Right lobe of liver (tissue), 6 donors: ENCODE measurements at places on chromosomes 12 and 14. TPM values are rescaled to one million over a fixed set of nuclear protein-coding genes. Genes with fewer than 3 reads are reported as not detected.

GRCh38 chr12:116346741-116347140, 69.2 kb upstream of the MED13L start:
- no peak overlapping the region for H3K27ac ChIP-seq
- H3K36me3 ChIP-seq: no peaks in the 10 kb centered on the region
- no peak for DNase-seq
- H3K27me3 ChIP-seq: no peaks in the 10 kb centered on the region
- no peaks in the 10 kb centered on the region for H3K4me1 ChIP-seq

GRCh38 chr14:72616294-72616693, 277.6 kb downstream of the DPF3 start:
- no peaks in the 10 kb centered on the region for H3K27me3 ChIP-seq
- DNase-seq: no peak

DNA sequence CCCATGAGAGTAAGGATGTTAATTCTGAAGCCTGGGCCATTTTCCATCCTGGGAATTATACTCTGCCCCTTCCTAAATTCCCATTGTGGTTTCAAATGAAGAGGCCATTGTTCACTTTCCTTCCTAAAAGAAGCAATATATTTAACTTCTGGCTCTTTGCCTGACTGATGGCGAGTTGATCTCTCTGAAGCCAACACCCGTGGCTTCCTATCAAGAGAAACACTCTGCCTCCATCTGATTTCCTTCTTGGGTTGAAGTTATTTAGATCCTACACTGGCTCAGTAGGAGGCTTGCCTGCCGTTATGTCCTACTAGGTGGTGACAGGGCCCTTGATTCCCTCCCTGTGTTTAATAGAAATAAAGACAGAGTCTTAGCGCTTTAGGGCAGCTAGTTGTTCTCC, 97.4 kb downstream of the PRKCH start:
- no peaks in the 10 kb centered on the region for H3K27me3 ChIP-seq
- no peak overlapping the region for H3K27ac ChIP-seq
- no peak for DNase-seq

DNA sequence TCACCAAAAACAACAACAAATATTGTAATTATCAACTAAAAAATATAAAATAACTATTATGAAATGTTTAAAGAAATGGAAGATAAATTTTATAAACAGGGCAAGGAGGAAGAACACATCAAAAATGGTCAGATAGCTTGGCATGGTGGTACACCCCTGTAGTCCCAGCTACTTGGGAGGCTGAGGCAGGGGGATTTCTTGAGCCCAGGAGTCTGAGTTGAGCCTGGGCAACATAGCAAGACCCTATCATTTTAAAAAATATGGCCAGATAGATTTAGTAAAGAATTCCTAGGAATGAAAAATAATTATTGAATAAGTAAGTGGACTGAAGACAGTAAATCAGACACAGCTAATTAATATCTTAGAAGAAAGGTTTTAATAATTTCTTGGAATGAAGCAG, 32.6 kb downstream of the ITPR2 start:
- no peak for DNase-seq
- no peak overlapping the region for H3K4me3 ChIP-seq
- peaks cover 19% of the 10 kb centered on the region for H3K4me1 ChIP-seq
- no peak overlapping the region for H3K27ac ChIP-seq
- H3K27me3 ChIP-seq: no peaks in the 10 kb centered on the region
- H3K36me3 ChIP-seq: no peaks in the 10 kb centered on the region

DNA sequence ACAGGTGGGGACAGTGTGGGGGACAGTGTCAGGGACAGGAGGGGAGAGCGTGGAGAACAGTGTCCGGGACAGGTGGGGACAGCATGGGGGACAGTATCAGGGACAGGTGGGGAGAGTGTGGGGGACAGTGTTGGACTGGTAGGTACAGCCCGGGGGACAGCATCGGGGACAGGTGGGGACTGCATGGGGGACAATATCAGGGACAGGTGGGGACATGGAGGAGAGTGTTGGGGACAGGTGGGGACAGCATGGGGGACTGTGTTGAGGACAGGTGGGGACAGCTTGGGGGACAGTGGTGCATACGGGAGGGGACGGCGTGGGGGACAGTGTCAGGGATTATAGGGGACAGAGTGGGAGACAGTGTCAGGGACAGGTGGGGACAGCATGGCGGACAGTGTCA, 212.3 kb downstream of the TMEM121 start:
- H3K4me3 ChIP-seq: no peak overlapping the region
- DNase-seq: no peak
- no peaks in the 10 kb centered on the region for H3K4me1 ChIP-seq
- H3K27ac ChIP-seq: no peak overlapping the region

- H3K4me1 ChIP-seq: no peaks in the 10 kb centered on the region
- no peaks in the 10 kb centered on the region for H3K36me3 ChIP-seq
- H3K4me3 ChIP-seq: no peak overlapping the region
- DNase-seq: no peak
- no peaks in the 10 kb centered on the region for H3K27me3 ChIP-seq
Observed at GRCh38 chr12:29649722-29650121, 134.0 kb downstream of the TMTC1 start.

- DNase-seq: no peak
- no peaks in the 10 kb centered on the region for H3K27me3 ChIP-seq
- no peaks in the 10 kb centered on the region for H3K36me3 ChIP-seq
- H3K4me3 ChIP-seq: no peak overlapping the region
Observed at GRCh38 chr12:98469109-98469508, 46.3 kb upstream of the TMPO start.

DNA sequence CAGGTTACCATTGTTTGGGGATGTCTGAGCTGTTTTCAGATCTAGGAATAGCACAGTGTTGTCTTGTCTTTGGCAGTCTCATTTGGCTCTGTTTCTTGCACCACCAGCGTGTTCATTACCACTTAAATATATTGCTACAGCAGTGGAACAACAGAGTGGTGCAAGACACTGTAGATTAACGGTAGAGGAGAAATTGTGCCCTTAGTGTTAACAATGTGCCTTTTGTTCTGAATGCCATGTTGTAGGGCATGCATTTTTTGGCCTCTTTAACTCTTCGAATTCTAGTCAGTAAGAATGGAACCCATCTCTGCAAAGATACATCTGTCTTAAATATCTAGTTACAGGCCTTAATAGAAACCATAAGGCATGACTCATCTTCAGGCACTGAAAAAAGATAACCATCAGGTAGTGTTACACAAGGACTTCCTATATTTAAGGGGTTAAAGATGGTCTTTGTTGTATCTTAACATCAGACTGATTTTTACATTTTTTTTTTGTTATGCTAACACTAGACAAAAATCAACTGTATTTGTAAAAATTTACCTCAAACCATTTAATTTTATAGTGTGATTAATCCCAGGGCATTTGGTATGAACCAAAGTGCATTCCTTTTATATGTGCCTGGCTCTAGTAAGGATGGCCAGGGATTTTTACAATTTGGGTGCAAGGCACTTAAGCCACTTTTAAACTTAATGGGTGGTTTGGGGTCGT, 12.9 kb downstream of the DYRK2 start:
- H3K36me3 ChIP-seq: no peaks in the 10 kb centered on the region
- no peaks in the 10 kb centered on the region for H3K4me1 ChIP-seq
- no peaks in the 10 kb centered on the region for H3K27me3 ChIP-seq

DNA sequence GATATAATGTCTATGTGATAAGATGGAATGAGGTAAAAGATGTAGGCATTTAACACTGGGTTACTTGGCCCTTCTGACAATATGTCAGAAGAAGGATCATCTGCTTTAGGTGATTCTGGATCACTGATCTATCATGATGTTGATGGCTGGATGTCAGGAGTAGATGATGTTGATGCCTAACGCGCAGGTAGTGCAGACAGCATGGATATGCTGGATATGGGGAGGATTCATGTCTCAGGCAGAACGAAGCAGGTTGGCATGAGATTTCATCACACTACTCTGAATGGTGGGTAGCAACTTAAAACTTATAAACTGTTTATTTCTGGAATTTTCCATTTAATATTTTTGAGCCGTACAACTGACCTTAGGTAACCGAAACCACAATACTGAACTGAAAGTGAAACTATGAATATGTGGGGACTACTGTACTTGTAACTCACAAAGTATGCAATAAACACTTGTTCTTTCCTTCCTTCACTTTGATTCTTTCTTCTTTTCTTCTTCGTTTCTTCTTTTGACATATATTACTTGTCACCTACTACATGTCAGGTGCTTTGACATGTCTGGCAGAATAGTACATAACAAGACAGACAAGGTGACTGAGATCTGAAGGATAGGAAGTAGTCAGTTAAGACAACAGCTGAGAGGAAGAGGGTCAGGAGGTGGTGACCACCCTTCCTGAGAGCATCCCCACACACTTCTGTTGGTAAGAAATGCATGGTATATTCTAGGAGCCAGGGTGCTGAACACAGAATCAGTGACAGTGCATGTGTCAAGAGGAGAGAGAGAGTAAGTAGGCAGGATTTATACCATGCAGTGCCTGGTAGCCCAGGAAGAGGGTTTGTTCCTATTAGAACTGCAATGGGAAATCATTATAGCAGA, 238.8 kb downstream of the PPFIA2 start:
- H3K27me3 ChIP-seq: no peaks in the 10 kb centered on the region
- H3K4me3 ChIP-seq: no peak overlapping the region
- no peaks in the 10 kb centered on the region for H3K4me1 ChIP-seq

- H3K27me3 ChIP-seq: no peaks in the 10 kb centered on the region
- no peak overlapping the region for H3K4me3 ChIP-seq
- DNase-seq: no peak
- no peaks in the 10 kb centered on the region for H3K36me3 ChIP-seq
Observed at GRCh38 chr12:106128585-106129328, 10.0 kb downstream of the NUAK1 start.

DNA sequence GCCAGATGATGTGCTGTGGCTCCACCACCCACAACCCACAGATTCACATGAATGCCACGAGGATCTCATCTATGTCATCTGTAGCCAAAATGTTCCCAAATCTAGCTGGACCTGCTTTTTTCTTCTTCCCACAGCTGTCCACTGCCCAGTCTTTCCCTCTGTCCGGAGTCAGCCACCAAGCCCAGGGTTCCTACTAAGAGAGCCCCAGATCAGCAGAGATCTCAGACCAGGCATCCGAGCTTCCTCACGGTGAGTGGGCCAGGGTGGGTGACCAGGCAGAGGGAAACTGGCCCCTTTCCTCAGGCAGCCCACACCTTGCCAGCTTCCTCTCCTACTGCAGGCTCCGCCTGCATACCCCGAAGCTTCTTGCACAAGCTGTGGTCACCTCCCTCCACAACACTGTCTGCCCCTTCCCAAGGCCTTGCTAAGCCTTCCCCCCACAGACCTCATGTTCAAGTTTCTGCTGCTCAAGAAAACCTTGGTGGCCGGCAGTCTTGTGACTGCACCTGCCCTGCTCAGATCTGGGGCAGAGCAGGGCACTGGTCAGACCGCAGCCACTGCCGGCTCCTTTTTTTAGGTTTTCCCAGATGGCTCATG, 81.4 kb downstream of the ACTN1 start:
- no peak overlapping the region for H3K4me3 ChIP-seq
- no peaks in the 10 kb centered on the region for H3K4me1 ChIP-seq
- no peak for DNase-seq
- H3K36me3 ChIP-seq: peaks cover 57% of the 10 kb centered on the region

GRCh38 chr14:30496852-30497251, 62.1 kb upstream of the G2E3 start:
- no peak overlapping the region for H3K27ac ChIP-seq
- H3K27me3 ChIP-seq: no peaks in the 10 kb centered on the region
- no peaks in the 10 kb centered on the region for H3K4me1 ChIP-seq
- DNase-seq: no peak
- no peaks in the 10 kb centered on the region for H3K36me3 ChIP-seq
- no peak overlapping the region for H3K4me3 ChIP-seq

DNA sequence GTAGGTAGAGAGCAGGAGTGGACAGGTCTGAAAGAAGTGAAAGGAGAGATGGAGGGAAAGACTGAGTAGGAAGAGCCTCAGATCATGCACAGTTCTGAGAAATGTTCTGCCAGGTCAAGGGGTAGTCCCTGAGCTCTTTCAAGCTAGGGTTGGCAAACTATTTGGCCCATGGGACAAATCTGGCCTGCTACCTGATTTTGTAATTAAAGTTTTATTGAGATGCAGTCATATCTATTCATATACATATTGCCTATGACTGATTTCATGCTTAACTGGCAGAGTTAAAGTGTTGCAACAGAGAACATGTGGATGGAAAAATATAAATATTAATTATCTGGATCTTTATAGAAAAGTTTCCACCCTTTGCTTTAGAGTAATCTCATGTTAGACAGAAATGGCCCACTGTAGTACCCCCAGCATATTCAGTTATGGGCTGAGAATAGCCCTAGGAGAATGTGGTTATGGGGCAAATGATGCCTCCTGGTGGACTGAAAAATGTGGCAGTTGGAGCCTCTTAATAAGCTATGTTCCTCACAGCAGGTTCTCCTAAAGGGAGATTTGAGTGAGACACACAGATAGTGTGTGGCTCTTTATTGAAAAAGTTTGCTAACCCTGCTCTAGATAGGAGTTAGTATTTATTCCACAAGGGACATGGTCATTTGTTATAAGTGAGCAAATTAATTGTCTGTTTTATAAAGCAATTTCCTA, 476.9 kb downstream of the LRIG3 start:
- H3K27ac ChIP-seq: no peak overlapping the region
- DNase-seq: no peak
- H3K36me3 ChIP-seq: no peaks in the 10 kb centered on the region
- H3K27me3 ChIP-seq: no peaks in the 10 kb centered on the region

DNA sequence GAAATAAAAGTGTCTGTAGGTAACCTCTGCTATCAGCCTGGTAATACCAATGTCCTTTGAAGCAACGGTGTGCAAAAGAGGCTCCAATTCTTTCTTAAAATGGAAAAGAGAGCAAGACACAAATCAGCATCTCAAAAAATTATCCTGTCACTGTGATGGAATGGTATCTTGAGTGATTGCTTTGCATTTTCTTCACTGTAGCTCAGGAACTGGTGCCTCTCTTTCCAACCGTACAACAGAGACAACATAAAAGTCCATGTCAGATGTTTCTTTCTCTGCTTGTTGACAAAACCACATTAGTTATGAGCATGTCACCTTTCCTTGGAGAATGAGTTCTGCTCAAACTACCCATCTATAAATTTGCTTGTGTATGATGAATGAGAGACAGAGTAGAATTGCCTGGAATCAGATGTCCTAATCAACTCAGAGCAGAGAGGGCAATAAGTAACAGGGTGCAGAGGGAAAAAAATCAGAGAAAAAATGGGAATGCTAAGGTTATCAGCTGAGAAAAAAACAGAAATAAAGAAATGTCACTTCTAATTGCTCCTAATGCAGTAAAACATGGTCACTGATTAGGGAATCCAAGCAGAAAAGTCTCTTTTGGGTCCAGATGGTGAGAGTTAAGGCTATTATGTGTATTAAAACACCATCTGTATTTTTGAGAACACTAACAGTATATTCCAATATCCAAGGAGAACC, 465.0 kb upstream of the ATP2B1 start:
- no peak for DNase-seq
- no peaks in the 10 kb centered on the region for H3K4me1 ChIP-seq
- no peak overlapping the region for H3K4me3 ChIP-seq
- no peak overlapping the region for H3K27ac ChIP-seq
- no peaks in the 10 kb centered on the region for H3K27me3 ChIP-seq
- no peaks in the 10 kb centered on the region for H3K36me3 ChIP-seq

DNAH10 gene
- 0.09 TPM for total RNA-seq

GPD1 gene
- 210 TPM for total RNA-seq

ACOT4 gene
- total RNA-seq: 14.4 TPM

MIA2 gene
- total RNA-seq: 58.7 TPM

PNP gene
- 31.1 TPM for total RNA-seq

TMEM52B gene
- not detected for total RNA-seq

REC8 gene
- 2.2 TPM for total RNA-seq

AQP6 gene
- total RNA-seq: not detected

WDHD1 gene
- total RNA-seq: 0.53 TPM
